ENCODE measurements at places on chromosomes 7 and 10. TPM values are rescaled to one million over a fixed set of nuclear protein-coding genes. Genes with fewer than 3 reads are reported as not detected.

Gene TUBGCP2
- total RNA-seq = 45.8 TPM

Gene SNCG
- total RNA-seq = 8.9 TPM

Gene C7orf33
- total RNA-seq = not detected

Gene ADRA2A
- total RNA-seq = not detected

Gene CDC14C
- not detected for total RNA-seq

Gene ACBD5
- total RNA-seq = 16.4 TPM

Gene GALNT17
- total RNA-seq = not detected

Gene DPYSL4
- 0.14 TPM for total RNA-seq

Gene SLC26A4
- total RNA-seq = not detected

Gene SPAM1
- not detected for total RNA-seq

Gene CUL1
- 44.9 TPM for total RNA-seq

Gene UPK3BL2
- 157 TPM for total RNA-seq

Gene LANCL2
- 13.2 TPM for total RNA-seq

Gene FXYD4
- not detected for total RNA-seq

Gene MSS51
- total RNA-seq = 0.28 TPM

Gene GDF10
- not detected for total RNA-seq

Gene MBL2
- not detected for total RNA-seq

Gene ANKRD61
- total RNA-seq = not detected

Gene HOXA5
- not detected for total RNA-seq

Gene HMX2
- not detected for total RNA-seq

Gene C10orf143
- total RNA-seq = 0.71 TPM

Gene ERVW-1
- not detected for total RNA-seq

Gene ACTR1A
- 138 TPM for total RNA-seq
